Fibroblast of skin of abdomen (primary cell): ENCODE measurements at places on chromosomes 7 and 10.

GRCh38 chr10:99784727-99785441 is 2.4 kb downstream of the ABCC2 start:
- DNase-seq = peak; percentile 44

GRCh38 chr7:158666401-158666800 is 38.2 kb downstream of the NCAPG2 start:
- no peak for DNase-seq

DNA sequence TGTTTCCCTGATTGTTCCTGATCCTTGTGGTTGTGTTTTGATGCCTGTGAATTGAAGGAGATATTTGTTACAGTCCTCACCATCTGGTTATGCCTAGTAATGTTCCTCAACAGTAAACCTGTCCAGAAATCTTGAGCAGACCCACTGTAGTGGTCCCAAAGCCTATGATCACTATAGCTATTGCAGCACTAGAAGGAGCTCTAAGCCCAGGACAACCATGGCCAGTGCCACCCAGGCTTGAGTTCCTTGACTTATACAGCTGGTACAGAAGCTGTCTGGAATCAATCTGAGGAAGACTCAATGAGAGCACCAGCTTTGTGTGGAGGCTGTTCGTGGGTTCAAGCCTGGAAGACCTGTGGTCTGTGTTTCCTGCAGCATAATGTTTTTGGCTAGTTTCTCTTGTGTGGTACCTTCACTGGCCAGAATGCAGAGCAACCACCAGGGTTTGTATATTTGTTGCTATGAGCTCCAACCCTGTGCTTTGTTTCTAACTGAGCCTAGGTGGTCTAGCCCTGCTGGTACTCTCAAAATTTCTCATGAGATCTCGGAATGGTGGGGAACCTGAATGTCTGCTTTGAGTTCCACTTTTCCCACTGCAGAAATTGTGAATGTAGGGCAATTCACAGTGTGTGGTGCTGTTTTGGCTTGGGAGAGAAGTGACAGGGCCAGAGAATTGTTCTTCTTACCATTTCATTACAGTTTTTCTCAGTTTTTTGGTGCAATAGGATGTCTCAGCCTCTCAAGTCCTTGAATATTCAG is 355.2 kb downstream of the SUGCT start:
- no peak for DNase-seq

DNA sequence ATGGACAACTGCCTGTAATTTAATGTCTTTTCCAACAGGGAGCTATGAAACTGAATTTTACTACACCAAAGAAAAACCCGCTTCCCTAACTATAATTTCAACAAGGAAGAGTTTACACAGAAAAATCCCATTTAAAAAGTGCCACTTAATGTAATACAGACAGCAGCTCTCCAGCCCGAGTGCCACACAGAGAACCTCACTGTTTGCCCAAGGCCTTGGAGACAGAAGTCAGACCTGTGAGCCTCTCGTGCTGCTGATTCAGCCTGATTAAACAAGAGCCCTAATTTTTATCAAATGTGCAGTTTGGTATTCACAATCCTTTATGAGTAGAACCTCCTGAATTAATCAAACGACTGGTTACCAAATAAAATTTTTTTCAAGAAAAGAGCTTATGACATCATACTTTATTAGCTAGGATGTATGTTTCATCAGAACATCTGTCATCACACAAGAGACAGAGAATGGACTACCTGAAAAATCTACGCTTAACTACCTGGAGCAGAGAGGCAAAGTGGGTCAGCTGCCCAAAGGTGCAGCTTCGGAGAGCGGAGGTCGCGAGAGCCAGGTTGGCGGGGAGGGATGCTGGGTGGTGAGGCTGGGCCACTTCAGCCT is 543.6 kb downstream of the SDK1 start:
- DNase-seq = no peak

- no peak for DNase-seq
Observed at GRCh38 chr10:126840576-126841135, 64.6 kb upstream of the DOCK1 start.

DNA sequence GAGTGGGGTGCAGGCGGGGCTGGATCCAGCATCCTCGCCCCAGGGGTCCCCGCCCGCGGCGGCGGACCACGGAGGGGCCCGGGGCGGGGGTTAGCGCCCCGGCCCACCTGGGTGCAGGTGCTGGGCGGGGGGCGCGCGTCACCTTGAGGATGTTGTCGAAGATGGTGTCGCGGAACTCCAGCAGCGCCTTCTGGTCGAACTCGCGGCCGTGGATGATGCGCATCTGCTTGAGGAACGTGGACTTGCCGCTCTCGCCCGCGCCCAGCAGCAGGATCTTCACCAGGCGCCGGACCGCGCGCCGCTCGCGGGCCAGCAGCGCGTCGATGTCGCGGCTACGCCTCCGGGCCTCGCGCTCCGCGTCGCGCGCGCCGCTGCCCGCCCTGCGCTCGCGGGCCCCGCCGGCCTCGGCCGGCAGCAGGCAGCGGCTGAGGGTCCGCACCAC is 376 bp downstream of the GNA12 start:
- DNase-seq = peak; percentile 32

DNA sequence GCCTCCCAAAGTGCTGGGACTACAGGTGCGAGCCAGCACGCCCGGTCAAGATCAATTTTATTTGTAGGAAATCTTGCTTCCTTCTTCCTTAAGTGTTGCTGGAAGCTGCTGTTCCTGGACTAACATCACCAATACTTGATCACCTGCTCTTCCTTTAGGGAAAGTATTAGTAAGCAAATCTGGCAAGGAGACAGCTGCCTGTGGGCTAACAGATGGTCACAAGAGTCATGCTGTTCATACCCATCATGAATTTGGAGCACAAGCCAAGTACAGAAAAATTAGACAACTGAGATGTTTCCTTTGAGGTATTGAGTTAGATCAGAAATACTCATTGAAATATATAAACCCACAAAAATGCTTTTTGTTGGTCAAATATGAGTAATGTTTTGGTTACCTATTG is 27.9 kb downstream of the BAIAP2L1 start:
- DNase-seq = peak; percentile 75

GRCh38 chr10:33307835-33308234 is 26.6 kb downstream of the NRP1 start:
- no peak for DNase-seq

DNA sequence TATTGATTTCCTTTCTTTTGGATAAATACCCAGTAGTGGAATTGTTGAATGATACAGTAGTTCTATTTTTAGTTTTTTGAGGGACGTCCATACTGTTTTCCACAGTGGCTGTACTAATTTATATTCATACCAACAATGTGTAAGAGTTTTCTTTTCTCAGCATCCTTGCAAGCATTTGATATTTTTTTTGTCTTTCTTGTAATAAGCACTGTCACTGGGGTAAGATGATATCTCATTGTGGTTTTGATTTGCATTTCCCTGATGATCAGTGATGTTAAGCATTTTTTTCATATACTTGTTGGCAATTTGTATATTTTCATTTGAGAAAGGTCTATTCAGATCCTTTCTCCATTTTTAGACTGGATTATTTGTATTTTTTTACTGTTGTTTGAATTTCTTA is 308.7 kb downstream of the PTEN start:
- no peak for DNase-seq

GRCh38 chr7:2154121-2154520 is 78.6 kb downstream of the MAD1L1 start:
- no peak for DNase-seq

- no peak for DNase-seq
Observed at GRCh38 chr7:99363286-99363685, 11.2 kb upstream of the ARPC1B start.

DNA sequence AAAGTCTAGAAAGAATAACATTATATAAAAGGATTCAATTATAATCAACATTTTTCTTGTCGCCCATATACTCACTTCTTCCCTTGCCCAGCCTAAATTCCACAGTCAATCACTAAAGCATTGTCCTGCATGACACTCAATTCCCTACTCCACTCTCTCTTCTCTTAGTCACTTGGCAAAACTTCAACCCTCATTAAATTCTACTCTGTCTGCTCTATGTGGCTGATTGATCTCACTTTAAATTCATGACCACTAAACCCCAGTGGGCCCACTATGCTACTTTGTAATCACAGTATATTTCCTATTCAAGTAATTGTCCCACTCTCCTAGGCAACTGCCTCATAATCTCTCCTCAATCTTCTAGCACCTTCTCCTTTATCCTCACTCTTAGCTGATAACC is 54.1 kb downstream of the MTERF1 start:
- DNase-seq = peak; percentile 71

- peak; percentile 27 for DNase-seq
Observed at GRCh38 chr10:70053841-70054288, 1.2 kb downstream of the MACROH2A2 start.

- no peak for DNase-seq
Observed at GRCh38 chr10:121310151-121310711, 288.0 kb downstream of the FGFR2 start.

DNA sequence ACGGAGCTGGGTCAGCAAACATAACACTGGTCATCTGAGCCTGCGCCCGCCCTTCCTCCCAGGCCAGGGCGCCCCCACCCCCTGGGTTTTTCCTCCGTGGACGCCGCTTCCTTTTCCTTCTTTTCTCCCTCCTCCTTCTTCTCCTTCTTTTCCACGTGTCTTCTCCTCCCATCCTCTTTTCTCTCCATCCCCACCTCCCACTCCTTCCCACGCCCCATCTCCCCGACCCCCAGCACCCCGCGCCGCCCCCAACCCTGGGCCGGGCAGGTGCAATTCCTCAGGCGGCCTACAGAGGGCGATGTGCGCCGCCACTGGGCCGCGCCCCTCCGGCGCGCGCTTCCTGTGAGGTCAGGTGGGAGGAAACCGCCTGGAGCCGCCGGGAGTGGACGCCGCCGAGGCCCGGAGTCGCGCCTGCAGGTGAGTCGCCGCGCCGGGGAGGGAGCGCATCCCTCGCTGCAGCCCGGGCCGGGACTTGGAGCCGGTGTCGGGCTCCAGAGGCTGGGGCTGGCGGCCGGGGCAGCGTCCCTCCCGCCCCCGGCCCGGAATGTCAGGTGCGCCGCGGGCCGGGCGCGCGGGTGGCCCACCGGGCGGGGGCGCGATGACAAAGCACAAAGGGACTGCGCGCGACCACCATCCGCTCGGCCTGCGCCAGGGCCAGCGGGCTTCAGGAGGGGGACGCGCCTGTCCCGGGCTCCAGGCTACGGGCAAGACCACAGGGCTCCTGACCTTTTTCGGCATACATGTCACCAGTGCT is at the start of gene FAM241B:
FAM241B (plus strand) TSS at position 351 of the 754 bp plus-strand sequence. CDS start 1,497 bp downstream, outside the sequence.
- peak; percentile 13 for DNase-seq

GRCh38 chr10:101079874-101080273 is 18.1 kb downstream of the KAZALD1 start:
- DNase-seq = no peak

DNA sequence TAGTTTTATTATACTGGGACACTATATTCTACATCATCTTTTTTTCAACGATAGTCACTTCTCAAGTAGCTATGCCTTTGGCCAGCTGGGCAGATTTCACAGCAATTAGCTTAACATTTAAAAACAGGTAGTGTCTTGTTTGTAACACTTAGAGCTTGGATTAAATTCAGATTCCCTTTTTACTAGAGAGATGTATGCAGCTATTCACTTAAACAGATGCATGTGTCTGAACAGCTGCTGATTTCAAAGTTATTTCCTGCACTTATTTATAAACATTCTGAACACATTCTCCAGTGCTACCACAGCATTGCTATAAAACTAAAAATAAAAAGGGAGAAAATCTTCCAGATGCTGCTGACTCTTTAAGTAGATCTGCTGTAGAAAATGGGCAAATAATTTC is 637.2 kb downstream of the POM121L12 start:
- no peak for DNase-seq

DNA sequence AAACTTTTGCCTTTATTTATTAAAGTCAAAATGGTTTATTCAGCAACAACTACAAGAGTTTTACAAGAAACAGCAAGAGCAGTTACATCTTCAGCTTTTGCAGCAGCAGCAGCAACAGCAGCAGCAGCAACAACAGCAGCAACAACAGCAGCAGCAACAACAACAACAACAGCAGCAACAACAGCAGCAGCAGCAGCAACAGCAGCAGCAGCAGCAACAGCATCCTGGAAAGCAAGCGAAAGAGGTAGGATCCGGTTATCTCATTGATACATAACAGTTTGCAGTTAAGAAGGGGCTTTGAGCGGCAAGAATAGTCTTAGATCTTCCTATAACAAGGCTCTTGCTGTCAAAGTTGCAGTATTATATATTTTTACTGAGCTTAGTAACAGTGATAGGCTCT is 215.1 kb downstream of the FOXP2 start:
- no peak for DNase-seq

GRCh38 chr10:1240341-1240775 is 184.2 kb downstream of the WDR37 start:
- DNase-seq = no peak
